Stimulated activated CD8-positive, alpha-beta memory T cell treated with anti-CD3 and anti-CD28 coated beads, Interleukin-4, amount 100 ng/mL, for 4 hours (primary cell): ENCODE measurements at places on chromosomes 7 and 10.

- no peak for DNase-seq
These were observed 92.2 kb upstream of the PPIF start for GRCh38 chr10:79255007-79255507.

DNA sequence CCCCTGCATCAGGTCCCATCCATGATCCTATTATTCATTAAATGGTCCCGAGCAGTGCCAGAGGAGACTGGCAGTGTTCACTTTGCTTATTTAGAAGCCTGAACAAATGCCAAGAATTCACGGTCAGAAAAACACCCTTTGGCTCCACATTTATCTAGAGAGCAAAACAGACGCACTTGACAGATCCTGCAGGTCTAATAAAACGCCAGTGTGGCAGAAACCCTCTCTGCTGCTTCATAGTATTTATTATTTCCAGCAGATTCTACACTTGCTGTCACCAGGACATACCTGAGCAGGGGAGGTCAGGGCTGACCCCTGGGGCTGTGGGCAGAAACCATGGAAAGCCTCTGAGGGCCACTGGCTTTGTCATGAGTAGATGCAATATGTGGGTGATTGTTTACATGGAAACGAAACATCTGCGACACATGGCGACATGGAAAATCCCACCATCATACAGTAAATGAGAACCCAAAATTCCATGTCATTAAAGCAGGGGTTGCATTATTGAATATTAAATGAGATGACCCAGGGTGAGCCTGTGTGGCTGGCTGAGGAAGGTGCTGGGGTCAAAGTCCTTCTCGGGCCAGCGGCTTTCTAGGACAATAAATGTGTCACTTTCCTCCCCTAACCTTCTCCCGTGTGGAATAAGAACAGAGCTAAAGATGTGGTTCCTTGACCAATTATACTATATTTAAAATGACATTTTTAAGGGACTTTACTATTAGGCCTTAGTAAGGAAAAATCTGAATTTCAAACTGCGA, 205.9 kb upstream of the SVIL start:
- DNase-seq, result no peak

GRCh38 chr7:94061326-94061725, 57.2 kb upstream of the BET1 start:
- DNase-seq, result no peak

DNA sequence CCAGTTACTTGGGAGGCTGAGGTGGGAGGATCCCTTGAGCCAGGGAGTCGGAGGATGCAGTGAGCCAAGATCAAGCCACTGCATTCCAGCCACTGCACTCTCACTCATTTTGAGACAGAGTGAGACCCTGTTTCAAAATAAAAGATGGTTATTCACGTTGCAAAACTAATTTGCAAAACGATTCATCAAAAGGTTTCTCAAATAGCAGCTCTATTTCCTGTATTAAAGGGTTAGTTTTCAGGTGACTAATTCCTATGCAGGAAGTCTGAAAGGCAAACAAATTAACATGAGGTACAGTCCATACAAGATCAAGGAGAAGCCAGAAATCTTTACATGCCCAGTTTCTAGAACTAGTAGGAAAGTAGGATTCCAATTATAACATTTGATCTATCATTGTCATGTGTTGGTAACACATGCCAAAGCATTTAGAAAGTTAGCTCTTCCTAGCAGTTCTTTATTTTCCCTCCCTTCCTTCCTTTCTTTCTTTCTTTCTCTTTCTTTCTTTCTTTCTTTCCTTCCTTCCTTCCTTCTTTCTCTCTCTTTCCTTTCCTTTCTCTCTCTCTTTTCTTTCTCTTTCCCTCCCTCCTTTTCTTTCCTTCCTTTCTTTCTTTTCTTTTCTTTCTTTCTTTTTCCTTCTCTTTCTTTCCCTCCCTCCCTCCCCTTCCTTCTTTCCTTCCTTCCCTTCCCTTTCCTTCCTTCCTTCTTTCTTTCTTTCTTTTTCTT, 49.3 kb downstream of the DENND2A start:
- no peak for DNase-seq

- DNase-seq, result no peak
These were observed 20.9 kb downstream of the MAP3K8 start for GRCh38 chr10:30454744-30455510.

DNA sequence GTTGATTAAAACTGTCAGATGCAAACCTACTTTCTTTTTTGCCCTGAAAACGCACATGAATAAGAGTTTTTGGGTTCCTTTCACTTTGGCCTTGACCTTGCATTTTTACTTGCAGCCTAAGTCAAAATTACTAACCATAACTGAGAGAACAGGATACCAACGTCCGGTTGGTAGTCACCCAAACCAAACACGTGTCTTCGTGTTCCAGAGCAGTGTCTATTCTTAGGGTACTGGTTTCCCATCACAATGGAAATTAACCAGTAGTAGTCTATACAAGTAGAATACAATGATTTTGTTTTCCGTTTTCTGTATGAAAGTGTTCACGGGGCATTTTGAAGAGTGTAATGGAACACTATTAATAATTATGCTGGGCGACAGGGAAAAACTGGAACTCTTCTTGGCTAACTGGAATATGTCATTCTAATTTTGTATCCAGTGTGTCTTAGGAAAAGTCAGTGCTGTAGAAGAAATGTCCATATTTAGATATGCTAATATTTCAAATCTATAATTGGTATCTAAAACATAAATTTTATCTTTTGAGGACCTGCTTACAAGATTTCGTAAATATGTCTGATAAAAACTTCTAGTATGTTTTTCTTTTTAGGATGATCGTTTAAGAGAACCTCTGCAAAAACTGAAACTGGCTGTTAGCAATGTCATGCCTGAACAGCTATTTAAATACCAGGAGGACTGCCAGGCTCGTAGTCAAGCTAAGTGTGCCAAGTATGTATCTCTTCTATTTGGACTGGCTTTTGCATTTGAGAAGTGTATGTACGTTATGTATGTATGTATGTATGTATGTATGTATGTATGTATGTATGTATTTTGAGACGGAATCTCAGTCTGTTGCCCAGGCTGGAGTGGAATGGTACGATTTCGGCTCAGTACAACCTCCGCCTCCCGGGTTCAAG, 40.9 kb downstream of the UBN2 start:
- no peak for DNase-seq

- DNase-seq, result no peak
These were observed 227.1 kb downstream of the AGMO start for GRCh38 chr7:15334536-15335263.
